ENCODE measurements at places on chromosomes 11 and 22.

GRCh38 chr11:92393218-92393617 is 168.6 kb downstream of the FAT3 start:
- DNase-seq: no peak

- no peak for DNase-seq
These were observed 1072.4 kb downstream of the BRD1 start for GRCh38 chr22:48755059-48755949.

- no peak for DNase-seq
These were observed 77.8 kb downstream of the BBOX1 start for GRCh38 chr11:27118371-27118770.

- no peak for DNase-seq
These were observed 29.2 kb downstream of the ADAMTS15 start for GRCh38 chr11:130477586-130478203.

DNA sequence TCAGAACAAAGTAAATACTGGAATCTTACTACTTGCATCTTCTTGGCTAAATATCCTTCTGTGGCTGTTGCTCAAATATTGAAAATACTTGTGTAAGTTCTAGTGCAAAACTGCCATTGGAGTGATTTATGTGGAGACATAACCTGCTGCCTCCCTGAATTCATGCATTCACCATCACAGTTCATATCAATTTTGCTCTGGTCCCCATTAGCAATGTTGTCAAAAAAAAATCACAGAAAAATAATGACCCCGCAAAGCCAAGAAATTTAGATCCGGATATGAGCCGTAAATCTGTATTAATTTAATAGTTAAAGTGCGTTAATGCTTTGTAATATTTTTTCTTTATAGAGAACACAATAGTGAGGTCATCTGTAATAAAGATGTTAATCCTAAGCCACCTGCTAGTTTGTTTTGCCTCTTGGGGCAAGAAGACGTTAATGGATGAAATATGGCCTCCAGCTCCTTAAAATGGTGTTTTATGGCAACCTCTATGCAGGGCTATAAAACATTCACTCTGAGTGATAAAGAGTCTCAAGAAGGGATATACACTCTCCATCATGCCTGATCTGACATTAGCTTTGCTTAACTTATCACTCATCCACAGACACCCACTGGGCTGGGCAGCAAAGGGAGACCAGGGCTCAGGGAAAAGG is 255.9 kb downstream of the INSC start:
- no peak for DNase-seq
